ENCODE measurements at places on chromosomes 1 and 21.

DNA sequence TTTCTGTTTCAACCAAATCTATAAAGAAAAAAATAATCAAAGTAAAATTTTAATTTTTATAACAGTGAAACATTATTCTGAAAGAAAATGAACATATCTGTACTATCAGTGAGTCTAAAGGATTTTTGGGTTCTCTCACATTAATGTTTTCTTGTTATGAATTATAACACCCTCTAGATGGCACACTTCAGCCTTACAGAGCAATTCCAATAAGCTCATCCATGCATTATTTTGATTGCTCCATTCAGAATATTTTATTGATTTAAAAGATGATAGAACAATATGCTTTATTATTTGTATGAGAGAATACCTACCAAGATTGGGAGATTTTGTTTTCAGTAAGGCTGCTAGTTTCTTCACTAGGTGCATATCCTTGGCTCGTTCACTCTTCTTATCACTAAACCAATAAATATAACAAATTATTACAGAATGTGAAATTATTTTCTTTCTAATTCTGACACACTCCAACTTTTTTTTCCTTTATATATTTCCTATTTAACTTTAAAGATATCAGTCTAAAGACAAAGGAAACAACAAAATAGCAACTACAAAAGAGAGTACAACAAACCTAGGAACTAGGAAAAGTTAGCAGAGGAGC, 82.4 kb downstream of the RAB3GAP2 start:
- no peak for DNase-seq

DNA sequence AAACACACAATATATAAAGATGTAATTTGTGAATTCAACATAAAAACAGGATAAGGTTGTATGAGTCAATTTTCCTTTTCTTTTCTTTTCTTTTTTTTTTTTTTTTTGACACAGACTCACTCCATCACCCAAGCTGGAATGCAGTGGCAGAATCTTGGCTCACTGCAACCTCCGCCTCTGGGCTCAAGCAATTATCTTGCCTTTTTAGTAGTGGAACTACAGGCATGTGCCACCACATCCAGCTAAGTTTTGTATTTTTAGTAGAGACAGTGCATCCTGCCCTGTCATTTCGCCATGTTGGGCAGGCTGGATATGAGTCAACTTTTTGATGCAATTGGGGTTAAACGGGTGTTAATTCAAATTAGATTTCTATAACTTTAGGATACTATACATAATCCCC, 10.3 kb upstream of the SPRR2B start:
- no peak for DNase-seq

- no peak for DNase-seq
These were observed 42.3 kb downstream of the KCNAB2 start for GRCh38 chr1:6087958-6088357.

DNA sequence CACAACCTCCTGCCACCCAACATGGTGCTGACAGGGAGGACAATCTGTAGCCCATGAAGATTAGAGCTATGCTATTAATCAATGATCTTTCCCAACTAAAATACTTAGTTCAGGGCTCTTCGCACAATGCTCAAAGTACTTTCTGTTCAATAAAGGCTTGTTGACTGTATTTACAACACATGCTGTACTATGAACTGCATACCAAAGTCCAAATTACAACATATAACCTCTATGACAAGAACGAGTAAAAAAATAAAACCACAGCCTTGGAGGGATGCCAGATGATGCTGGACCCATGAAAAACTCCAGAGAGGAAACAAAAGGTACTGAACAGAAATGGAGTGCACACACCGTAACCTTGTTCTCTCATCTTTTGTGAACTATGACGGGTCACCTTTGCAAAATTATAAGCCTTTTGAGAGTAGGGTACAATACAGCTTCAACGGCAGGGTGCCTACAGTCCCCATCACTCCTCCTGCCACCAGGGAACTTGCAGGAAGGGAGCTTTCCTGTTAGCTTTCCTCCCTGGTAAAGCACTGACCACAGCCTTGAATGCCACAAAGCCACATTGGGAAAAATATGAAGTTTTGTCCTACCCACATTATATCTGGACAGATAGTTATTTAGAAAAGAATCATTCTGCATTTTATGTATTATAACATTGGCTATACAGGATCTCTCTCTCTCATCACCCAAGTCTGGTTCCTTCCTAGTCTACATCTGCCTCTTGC, 175.6 kb downstream of the NRIP1 start:
- DNase-seq = no peak

DNA sequence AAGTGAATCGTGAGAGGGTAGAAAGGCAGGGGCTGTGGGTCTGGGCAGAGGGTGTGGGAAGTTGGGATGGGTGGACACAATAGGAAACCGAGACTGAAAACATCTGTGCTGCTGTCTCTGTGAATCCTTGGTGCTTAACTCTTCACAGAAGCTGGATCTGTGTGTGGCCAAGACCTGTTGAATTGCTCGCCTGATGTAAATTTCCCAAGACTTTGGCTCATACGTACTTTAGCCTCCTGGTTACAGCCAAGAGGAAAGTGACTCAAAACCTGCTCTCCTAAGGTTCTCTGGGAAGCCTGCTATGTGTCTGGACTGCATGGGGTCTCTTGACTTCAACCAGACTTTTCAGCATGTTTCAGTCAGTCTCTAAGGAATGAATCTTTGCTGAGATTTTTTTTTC, 270.3 kb downstream of the RWDD3 start:
- no peak for DNase-seq

- no peak for DNase-seq
These were observed 805 bp downstream of the SIM2 start for GRCh38 chr21:36699546-36700294.

GRCh38 chr1:52141513-52142219, at the start of gene ZFYVE9:
ZFYVE9 (plus strand) TSS chr1:52142089; CDS start chr1:52233207, 91,118 bp downstream.
- DNase-seq = peak; percentile 65

GRCh38 chr1:152646656-152647055, 16.5 kb upstream of the LCE2D start:
- DNase-seq = no peak

DNA sequence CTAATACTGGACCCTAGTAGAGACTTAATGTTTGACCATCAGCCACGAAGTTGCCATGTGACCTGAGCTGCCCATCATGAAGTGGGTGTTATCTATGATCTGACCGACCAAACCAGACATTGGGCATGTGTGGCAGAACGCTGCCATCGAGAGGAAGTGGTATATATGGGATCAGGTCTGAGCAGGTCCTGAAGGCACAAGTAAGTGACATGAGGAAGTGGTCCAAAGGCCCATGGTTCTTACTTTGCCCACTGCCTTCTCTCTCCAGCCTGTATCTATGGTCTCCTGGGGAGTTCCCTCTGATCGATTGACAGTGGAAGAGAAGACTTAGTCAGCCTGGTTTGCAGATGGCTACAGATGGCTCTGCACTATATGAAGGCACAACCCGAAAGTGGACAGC, 7.9 kb downstream of the SPSB1 start:
- DNase-seq = no peak

GRCh38 chr21:38982096-38982495, 176.4 kb downstream of the ETS2 start:
- no peak for DNase-seq

DNA sequence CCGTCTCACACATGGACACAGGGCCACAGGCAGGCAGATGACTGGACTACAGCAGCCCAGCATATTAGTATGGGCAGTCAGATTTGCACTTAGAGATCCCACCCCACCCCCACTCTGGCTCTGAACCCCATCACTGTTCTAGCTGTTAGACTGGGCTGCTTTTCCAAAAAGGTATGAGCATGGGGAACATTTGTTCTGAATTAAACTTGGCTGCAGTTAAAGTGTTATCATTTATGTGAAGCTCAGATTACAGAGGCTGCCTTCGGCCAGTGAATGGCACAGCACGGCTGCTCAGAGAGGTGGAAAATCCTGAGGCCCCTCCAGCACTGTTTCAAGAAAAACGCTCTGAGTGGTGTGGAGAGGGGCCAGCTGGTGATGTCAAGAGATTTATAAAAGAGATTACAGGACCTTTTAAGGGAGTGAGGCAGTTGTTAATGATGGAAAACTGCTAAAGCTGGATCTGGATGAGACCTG, 6.9 kb upstream of the NOS1AP start:
- no peak for DNase-seq

- no peak for DNase-seq
These were observed 19.4 kb downstream of the CLIC6 start for GRCh38 chr21:34688145-34688544.
